Activated CD4-positive, CD25-positive, alpha-beta regulatory T cell (primary cell): ENCODE measurements at places on chromosomes 2 and 18.

DNA sequence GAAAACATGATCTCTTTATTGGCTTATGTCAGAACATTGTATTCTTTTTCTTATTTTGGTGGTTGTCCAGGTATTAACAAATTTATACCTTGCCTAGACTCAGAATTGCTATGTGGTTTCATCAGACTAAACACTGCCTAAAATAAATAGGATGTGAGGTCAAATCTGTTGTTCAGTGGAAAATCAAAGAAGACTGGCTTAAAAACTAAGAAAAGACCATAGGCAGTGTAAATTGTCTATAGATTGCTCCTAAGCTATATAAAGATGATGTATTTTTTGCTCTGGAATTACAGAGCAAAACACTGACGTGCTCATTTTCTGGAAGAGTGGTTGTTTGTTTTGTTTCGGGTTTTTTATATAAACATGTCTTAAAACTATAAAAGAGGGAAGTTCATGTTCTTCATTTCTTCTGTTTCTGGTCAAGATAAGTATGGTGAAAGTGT is 266.0 kb downstream of the ALPK2 start:
- no peak for DNase-seq

GRCh38 chr18:44386401-44386800 is 294.3 kb upstream of the SETBP1 start:
- DNase-seq, result no peak

GRCh38 chr2:102376052-102376591 is 20.5 kb downstream of the IL18R1 start:
- DNase-seq, result no peak

DNA sequence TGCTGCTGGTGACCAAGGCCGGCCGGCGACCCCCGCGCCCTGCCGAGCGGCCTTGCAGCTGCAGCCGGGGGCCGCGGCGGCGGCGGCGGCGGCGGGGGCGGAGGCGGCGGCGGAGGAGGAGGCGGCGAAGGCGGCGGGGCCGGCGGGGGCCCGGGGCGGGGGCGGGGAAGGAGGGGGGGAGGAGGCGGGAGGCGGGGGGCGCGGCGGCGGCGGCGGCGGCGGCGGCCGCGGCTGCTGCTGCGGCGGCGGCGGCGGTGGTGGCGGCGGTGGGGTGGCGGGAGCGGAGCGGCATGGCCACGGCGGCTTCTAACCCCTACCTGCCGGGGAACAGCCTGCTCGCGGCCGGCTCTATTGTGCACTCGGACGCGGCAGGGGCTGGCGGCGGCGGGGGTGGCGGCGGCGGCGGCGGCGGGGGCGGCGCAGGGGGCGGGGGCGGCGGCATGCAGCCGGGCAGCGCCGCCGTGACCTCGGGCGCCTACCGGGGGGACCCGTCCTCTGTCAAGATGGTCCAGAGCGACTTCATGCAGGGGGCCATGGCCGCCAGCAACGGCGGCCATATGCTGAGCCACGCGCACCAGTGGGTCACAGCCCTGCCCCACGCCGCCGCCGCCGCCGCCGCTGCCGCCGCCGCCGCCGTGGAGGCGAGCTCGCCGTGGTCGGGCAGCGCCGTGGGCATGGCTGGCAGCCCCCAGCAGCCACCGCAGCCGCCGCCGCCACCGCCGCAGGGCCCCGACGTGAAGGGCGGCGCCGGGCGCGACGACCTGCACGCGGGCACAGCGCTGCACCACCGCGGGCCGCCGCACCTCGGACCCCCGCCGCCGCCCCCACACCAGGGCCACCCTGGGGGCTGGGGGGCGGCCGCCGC is 1.5 kb downstream of the POU3F3 start:
- DNase-seq, result no peak

- no peak for DNase-seq
Observed at GRCh38 chr2:108414945-108415344, 34.1 kb upstream of the GCC2 start.

- DNase-seq, result no peak
Observed at GRCh38 chr2:169815849-169816248, 8.9 kb downstream of the METTL5 start.

DNA sequence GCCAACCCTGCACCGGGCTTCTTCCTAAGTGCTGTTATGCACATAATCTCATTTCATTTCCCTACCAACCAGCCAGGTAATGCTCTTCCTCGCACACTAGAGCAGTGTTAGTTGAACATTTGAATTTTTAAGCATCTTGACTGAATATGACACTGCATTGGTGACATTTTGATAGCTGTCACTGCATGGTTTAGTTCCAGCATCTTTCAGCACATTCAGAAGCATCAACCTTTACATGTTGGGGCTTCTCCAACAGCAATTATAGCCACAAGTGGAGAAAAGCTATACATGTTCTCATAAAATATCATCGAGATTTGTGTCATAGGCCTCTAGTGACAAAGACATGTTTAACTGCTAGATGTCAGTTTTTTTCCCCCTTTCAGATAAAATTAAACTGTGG is 230.1 kb upstream of the FOSL2 start:
- DNase-seq, result no peak

GRCh38 chr2:1997409-1997808 is 253.1 kb upstream of the PXDN start:
- DNase-seq, result no peak

DNA sequence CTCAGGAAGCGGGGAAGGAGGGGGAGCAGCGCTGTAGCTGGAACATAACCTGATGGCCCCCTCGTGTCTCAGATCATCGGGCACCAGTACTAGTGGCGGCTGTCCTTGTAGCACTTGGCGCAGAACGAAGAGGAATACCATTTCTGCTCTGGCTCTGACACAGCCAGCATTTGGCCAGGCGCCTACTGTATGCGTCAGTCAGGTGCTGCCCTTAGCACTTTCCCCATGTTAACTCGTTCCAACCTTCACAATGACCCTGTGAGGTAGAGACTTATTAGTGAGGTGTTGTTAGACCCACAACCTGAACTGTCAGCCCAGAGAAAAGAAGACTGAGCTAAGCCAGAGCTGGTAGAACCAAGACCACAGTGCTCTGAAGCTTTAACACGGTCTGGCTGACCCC is 47.7 kb upstream of the EML6 start:
- DNase-seq, result no peak

- DNase-seq, result no peak
Observed at GRCh38 chr2:226693521-226693920, 106.1 kb downstream of the IRS1 start.

GRCh38 chr2:26576565-26577441 is 64.4 kb downstream of the CIB4 start:
- no peak for DNase-seq

- DNase-seq, result no peak
Observed at GRCh38 chr2:63849381-63850203, 7.9 kb downstream of the UGP2 start.

- no peak for DNase-seq
Observed at GRCh38 chr2:10913501-10914271, 2.0 kb downstream of the KCNF1 start.

DNA sequence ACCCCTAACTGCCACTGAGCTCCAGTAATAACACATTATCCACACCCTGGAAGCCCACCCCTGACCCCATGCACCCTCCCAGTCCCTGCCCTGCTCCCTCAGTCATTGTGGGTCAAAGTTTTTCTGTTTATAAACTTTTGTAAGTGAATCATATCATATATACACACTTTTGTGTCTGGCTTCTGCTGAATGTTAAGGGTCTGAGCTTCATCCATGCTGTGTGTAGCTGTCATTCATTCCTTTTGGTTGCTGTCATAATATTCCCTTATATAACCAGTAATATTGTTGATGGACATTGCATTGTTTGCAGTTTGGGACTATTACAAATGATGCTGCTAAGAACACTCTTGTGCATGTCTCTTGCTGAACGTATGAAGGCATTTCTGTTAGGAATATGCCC is 14.5 kb downstream of the CNNM4 start:
- no peak for DNase-seq

GRCh38 chr2:37464067-37464466 is 119.6 kb downstream of the QPCT start:
- no peak for DNase-seq

GRCh38 chr2:10339647-10340592 is 37.2 kb downstream of the HPCAL1 start:
- no peak for DNase-seq

DNA sequence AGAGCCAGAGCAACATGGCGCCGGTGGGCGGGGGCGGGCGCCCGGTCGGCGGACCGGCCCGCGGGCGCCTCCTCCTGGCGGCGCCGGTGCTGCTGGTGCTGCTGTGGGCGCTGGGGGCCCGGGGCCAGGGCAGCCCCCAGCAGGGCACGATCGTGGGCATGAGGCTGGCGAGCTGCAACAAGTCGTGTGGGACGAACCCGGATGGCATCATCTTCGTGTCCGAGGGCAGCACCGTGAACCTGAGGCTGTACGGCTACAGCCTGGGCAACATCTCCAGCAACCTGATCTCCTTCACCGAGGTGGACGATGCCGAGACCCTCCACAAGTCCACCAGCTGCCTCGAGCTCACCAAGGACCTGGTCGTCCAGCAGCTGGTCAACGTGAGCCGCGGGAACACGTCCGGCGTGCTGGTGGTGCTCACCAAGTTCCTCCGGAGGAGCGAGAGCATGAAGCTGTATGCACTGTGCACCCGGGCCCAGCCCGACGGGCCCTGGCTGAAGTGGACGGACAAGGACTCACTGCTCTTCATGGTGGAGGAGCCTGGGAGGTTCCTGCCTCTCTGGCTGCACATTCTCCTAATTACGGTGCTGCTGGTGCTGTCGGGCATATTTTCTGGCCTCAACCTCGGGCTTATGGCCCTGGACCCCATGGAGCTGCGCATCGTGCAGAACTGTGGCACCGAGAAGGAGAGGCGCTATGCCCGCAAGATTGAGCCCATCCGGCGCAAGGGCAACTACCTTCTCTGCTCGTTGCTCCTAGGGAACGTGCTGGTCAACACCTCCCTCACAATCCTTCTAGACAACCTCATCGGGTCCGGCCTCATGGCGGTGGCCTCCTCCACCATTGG is 507 bp downstream of the CNNM4 start:
- DNase-seq, result peak; percentile 67

DNA sequence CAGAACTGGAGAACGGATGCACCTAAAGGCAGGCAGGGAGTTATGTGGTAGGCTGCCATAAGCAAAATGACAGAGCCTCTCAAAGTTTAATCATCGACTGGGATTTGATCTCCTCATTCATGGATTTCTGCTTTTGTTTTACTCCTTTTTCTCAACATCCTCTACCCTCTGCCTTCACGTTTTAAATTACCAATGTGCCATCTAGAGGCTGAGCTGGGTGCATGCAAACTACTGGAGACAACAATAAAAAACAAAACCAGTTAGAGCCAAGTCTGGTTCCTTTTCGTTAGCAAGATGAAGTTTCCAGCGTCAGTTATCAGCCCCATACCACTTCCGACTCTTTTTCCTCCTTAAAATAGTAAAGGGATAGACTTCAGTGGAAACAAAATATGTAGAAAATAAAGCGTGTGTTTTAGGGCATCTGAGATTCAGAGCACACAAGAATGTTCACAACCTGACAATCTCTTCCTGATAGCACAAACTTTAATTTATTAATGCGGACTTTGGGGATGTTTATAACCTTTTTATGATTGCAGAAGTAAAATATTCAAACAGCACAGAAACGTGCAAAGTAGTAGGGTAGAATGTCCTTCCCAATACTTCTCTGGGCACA is 117.0 kb downstream of the LAMA1 start:
- DNase-seq, result no peak

- no peak for DNase-seq
Observed at GRCh38 chr18:64082054-64082453, 66.8 kb downstream of the LINC00305 start.

GRCh38 chr2:206020171-206020570 is 65.8 kb downstream of the INO80D start:
- no peak for DNase-seq

DNA sequence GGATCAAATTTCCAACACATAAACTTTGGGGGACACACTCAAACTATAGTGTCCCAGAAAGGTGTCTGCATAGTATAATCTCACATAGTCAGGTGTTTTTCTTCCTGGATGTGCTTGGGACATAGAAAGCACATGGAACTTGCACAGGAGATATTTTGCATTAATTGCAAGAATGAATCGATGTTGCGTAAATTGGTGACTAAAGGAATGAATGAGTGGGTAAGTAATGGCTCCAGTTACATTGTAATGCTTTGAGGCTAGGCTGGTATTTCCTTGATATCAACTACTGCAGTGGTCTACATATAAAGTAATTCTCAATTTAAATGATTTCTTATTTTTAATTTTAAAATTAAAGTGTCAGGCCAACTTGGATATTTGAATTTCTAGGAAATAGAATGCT is 53.4 kb downstream of the SH3RF3 start:
- no peak for DNase-seq

DNA sequence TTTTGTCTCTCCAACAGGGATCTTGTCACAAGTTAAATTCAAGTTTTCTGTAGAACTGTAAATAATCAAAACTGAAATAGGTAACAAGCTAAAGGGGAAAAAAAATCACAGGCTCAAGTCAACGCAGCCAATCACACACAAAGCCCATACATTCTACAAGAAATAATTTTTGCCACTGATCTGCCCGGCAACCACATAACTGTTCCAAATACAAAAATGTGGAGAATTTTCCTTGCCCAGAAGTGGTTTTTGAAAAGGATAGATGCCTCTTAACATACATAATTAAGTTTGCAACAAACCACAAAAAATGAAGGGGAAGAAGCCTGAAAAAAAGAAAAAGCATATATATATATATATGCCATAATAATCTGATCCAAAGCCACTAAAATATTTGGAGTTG is 60.3 kb downstream of the FARSB start:
- no peak for DNase-seq

DNA sequence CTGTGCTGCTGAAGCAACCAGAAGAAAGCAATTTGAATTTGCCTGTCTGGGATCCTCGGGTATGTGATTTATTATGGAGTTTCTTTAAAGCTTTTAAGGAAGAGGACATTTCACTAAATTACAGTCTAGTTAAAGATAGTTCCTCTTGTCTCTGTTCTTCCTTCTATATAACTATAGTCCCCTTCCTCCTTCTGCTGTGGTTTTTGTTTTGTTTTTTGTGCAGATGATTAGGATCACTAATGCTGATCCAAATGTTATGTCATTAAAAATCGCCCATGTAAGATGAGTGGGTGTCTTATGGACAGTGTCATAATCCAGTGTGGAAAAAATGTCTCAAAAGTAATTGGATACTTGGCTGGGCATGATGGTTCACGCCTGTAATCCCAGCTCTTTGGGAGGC is 24.7 kb downstream of the PAPOLG start:
- DNase-seq, result no peak

- no peak for DNase-seq
Observed at GRCh38 chr18:63262369-63263335, 56.9 kb downstream of the BCL2 start.

DNA sequence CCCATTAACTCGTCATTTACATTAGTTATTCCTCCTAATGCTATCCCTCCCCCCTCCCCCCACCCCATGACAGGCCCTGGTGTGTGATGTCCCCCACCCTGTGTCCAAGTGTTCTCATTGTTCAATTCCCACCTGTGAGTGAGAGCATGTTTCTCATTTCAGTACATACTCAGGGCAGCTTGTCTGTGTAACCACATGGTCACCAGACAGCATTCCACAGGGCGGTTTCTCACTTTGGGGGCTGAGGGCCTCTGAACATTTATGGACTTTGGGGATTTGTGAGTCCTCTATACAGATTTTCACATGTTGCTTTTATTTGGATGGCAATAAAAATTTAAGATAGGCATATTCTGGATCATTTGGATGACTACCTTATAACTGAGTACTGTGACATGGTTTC is 84.0 kb downstream of the LYPD6B start:
- DNase-seq, result no peak

- DNase-seq, result no peak
Observed at GRCh38 chr2:43179942-43180341, 46.5 kb downstream of the ZFP36L2 start.
